A549 treated with Hydrocortisone at 1 μM for 4 hours (cell line): ENCODE measurements at places on chromosomes 5 and 9. TPM values are rescaled to one million over a fixed set of nuclear protein-coding genes. Genes with fewer than 3 reads are reported as not detected.

The GFM2 gene
- total RNA-seq, result 21.2 to 29.0 TPM (median 22.8 TPM) in 5 replicates

The CMBL gene
- total RNA-seq, result 19.7 to 23.9 TPM (median 21.1 TPM) in 5 replicates

The HRH2 gene
- 0.38 to 0.59 TPM (median 0.41 TPM) in 5 replicates for total RNA-seq

The SLC27A6 gene
- 0.06 TPM in 2 of 5 replicates, not detected in the others for total RNA-seq

The ZBED3 gene
- total RNA-seq, result 3.4 to 4.7 TPM (median 4.2 TPM) in 5 replicates

The ABLIM3 gene
- total RNA-seq, result 19.4 to 23.0 TPM (median 20.5 TPM) in 5 replicates

The POU5F2 gene
- 0.01 TPM in 1 of 5 replicates, not detected in the others for total RNA-seq

The PTGES gene
- total RNA-seq, result 149 to 184 TPM (median 164 TPM) in 5 replicates

The SLC36A2 gene
- total RNA-seq, result not detected in 5 replicates

The KCNIP1 gene
- total RNA-seq, result not detected in 5 replicates

The SLC46A2 gene
- not detected in 5 replicates for total RNA-seq

The KIAA0825 gene
- total RNA-seq, result 0.39 to 0.55 TPM (median 0.46 TPM) in 5 replicates

The PCDHGA10 gene
- 0.02 to 0.03 TPM (median 0.02 TPM) in 3 of 5 replicates, not detected in the others for total RNA-seq

The STKLD1 gene
- total RNA-seq, result 0.53 to 1.2 TPM (median 0.81 TPM) in 5 replicates

The ADAMTS2 gene
- 0.05 to 0.10 TPM (median 0.09 TPM) in 4 of 5 replicates, not detected in the other for total RNA-seq

The PHF24 gene
- total RNA-seq, result 0.09 to 0.31 TPM (median 0.14 TPM) in 5 replicates

The AKNA gene
- total RNA-seq, result 4.4 to 5.8 TPM (median 5.2 TPM) in 5 replicates

The ARSI gene
- 30.4 to 36.6 TPM (median 34.3 TPM) in 5 replicates for total RNA-seq

The NLN gene
- 49.7 to 77.9 TPM (median 63.6 TPM) in 5 replicates for total RNA-seq

The DNM1 gene
- 79.3 to 92.9 TPM (median 87.9 TPM) in 5 replicates for total RNA-seq

The NADK2 gene
- total RNA-seq, result 10.7 to 12.6 TPM (median 11.6 TPM) in 5 replicates

The CARD9 gene
- 0.81 to 1.7 TPM (median 0.97 TPM) in 5 replicates for total RNA-seq

The BHMT2 gene
- total RNA-seq, result not detected in 5 replicates
